Activated effector memory CD4-positive, alpha-beta T cell treated with Interleukin-2 at 50 U/mL for 16 hours (primary cell): ENCODE measurements at places on chromosomes 4 and X.

DNA sequence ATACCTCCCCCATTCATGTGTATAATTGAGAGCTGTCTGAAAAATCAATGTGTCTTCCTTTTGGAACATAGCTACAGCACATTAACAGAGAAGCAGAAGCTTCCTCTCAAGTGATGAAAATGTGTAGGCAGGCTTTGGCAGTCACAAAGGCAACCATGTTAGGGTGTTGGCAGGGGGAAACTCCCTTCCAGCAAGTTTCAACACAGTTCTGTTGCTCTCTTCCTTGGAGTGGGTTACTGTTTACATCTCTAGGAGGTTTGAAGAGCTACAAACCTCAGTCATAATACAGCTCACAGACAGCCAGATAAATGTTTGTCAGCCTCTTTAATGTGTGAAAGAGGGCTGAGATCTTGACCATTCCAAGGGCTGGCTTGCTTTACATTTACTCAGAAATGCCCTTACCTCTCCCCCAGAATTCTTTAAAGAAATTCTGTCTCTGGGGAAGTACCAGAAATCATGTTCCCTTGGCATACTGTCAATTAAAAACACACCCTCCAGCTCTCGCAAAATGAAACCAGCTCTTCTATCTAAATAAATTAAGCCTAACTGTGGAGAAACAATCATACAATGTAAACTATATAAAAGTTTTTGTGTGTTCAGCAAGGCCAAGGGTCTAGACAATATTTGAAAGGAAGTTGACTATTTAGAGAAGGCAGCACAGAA, 18.9 kb downstream of the ZBTB33 start:
- no peak for DNase-seq

- DNase-seq = no peak
Measured at GRCh38 chrX:40844471-40844870, 109.1 kb upstream of the MED14 start.

DNA sequence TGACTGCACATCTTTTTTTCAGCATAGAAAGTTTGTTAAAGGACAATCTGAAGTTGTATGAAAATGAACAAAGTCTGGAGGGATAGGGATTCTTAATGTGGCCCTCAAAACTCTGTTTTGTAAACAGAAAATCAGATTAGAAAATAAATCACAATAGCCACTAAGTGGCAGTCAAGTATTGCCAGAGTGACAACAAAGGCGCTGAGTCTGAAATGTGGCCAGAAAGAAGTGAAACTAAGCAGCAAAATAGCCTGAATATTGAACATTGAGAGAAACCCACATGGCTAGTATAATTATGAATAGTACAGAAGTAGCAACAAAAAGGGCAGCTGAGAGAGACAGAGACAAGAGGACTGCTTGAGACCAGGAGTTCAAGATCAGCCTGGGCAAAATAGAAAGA, 81.1 kb upstream of the CT45A1 start:
- DNase-seq = no peak

GRCh38 chrX:17668929-17669328, 68.4 kb upstream of the SCML1 start:
- no peak for DNase-seq
